CD4-positive, alpha-beta T cell (primary cell): ENCODE measurements at places on chromosomes 13 and 19. TPM values are rescaled to one million over a fixed set of nuclear protein-coding genes. Genes with fewer than 3 reads are reported as not detected.

- H3K27ac ChIP-seq: peak overlapping the region; percentile 14
- H3K36me3 ChIP-seq: no peaks in the 10 kb centered on the region
- H3K4me3 ChIP-seq: peak overlapping the region; percentile 1
- H3K4me1 ChIP-seq: peaks cover 4% of the 10 kb centered on the region
Observed at GRCh38 chr13:101624210-101624922, 171.9 kb downstream of the ITGBL1 start.

- H3K4me3 ChIP-seq: peak overlapping the region; percentile 8
- H3K4me1 ChIP-seq: peaks cover 26% of the 10 kb centered on the region
Observed at GRCh38 chr19:7191946-7192691, 102.1 kb downstream of the INSR start.

Gene ZNF793
- 2.3 TPM for total RNA-seq

DNA sequence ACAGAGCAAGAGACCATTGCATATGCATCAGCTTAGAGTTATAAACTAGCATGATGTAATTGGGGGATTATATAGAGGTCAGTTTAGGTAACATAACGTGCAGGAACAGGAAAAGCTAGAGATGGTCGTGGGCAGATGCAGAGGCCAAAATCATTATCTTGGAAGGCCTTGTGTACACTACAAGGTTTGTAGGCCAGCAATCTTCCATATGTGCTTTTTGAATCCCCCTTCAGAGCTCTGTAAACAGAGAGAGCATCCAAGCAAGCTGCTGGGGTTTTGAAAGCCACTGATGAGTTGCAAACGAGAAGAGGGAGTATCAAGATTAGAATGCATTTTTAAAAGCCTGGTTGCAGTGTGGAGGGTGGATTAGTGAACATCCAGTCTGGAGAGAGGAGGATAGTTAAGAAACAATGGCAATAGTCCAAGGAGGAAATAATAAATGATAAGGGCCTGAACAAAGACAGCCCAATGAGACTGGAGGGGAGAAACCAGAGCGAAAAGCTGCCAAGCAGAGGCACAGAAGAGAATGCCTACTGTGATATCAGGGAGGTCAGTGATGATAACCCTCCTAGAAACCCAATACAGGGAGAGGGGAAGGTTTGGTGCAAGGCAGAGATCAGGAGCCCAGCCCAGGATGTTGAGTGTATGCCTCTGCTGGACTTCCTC lies 109.6 kb downstream of the ZAR1L start:
- H3K4me3 ChIP-seq: no peak overlapping the region
- H3K36me3 ChIP-seq: peaks cover 18% of the 10 kb centered on the region
- no peaks in the 10 kb centered on the region for H3K27me3 ChIP-seq
- no peak for DNase-seq
- H3K4me1 ChIP-seq: no peaks in the 10 kb centered on the region

- peaks cover 66% of the 10 kb centered on the region for H3K4me1 ChIP-seq
- H3K27ac ChIP-seq: no peak overlapping the region
- peak overlapping the region; percentile 53 for H3K4me3 ChIP-seq
- no peaks in the 10 kb centered on the region for H3K36me3 ChIP-seq
- DNase-seq: no peak
Observed at GRCh38 chr19:48398102-48398374, 4.6 kb downstream of the GRIN2D start.

Gene PSG4
- not detected for total RNA-seq

GRCh38 chr13:76798037-76798436 lies 88.2 kb downstream of the KCTD12 start:
- H3K36me3 ChIP-seq: no peaks in the 10 kb centered on the region
- H3K4me3 ChIP-seq: no peak overlapping the region
- H3K27me3 ChIP-seq: no peaks in the 10 kb centered on the region
- H3K4me1 ChIP-seq: no peaks in the 10 kb centered on the region
- DNase-seq: no peak

- H3K27me3 ChIP-seq: peaks cover 23% of the 10 kb centered on the region
- H3K4me3 ChIP-seq: no peak overlapping the region
- DNase-seq: peak; percentile 53
- no peak overlapping the region for H3K27ac ChIP-seq
Observed at GRCh38 chr19:41785653-41786052, 10.7 kb upstream of the CEACAM3 start.

DNA sequence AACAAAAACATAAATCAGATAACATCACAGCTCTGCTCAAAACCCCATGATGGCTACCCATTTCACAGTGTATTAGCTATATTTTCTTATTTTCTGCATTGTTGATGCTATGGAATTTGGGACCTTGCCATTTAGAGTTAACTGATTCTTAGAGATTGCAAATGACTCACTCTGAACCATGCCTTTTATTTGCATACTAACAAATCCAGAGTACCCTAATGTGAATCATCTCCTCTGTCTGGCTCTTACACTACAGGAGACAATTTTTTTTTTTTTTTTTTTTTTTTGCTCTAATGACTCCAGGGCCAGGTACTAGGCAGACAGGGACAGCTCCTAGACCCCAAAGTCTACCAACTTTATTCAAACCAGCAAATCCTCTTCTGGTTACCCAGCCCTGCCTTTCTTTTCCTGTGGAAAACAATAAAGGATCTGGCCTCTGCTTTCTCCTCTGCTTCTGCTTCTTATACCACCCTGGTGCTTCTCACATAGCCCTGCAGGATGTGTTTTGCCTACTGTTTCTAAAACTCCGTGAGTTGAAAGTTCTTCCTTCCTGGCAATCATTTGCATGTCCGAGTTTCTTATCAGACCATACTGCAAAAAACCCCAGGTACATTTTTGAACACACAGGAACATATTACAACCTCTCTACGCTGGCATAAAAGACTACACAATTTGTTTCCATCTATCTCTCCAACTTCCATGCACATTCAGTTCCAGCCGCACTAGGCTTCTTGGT lies 10.6 kb upstream of the ZNF460 start:
- DNase-seq: no peak
- H3K4me1 ChIP-seq: no peaks in the 10 kb centered on the region
- no peak overlapping the region for H3K4me3 ChIP-seq
- no peak overlapping the region for H3K27ac ChIP-seq
- H3K36me3 ChIP-seq: peaks cover 4% of the 10 kb centered on the region

DNA sequence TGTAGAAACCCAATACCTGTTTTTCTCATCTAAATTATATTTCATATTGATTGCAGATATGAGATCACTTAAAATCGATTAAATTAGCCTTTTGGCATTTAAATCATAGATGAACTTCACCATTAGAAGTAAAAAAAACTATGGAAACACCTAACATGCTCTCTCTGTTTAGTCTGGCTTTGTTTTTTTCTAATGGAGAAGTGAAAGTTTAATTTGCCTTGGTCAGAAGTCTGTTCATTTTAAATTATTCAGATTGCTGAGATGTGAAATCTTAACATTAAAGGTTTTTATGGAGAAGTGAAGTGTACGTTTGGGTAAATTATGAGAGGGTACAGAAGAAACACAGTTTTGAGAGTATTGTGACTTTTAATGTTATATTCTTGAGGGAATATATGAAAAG lies 6.7 kb downstream of the SUGT1 start:
- no peak overlapping the region for H3K27ac ChIP-seq
- H3K36me3 ChIP-seq: peaks cover 55% of the 10 kb centered on the region
- no peak for DNase-seq

DNA sequence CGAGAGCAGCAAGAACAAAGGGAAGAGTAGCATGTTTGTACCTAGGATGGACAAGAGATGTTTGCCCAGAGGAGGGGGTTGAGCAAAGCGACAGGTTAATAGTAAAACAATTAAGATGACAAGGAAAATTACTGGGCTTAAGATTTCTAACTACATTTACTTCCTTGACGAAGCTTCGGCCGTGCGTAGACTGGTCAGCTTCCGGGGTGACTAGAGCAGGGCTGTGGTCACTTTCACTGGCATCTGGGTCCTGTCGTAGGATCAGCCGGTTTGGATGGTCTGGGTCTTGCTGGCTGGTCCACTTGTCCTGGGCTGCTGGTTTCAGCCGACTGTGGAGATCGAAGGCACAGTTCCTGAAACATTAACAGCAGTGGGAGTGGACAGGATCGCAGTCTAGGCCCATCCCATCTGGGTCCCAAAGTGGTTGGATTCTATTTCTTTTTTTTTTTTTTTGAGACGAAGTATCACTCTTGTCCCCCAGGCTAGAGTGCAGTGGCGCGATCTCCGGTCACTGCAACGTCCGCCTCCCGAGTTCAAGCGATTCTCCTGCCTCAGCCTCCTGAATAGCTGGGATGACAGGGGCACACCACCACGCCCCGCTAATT lies 5.0 kb upstream of the BSG start:
- H3K4me3 ChIP-seq: no peak overlapping the region
- H3K27me3 ChIP-seq: no peaks in the 10 kb centered on the region
- H3K4me1 ChIP-seq: peaks cover 16% of the 10 kb centered on the region
- DNase-seq: no peak
- no peaks in the 10 kb centered on the region for H3K36me3 ChIP-seq
- no peak overlapping the region for H3K27ac ChIP-seq

- no peak overlapping the region for H3K27ac ChIP-seq
- H3K36me3 ChIP-seq: peaks cover 85% of the 10 kb centered on the region
- H3K27me3 ChIP-seq: no peaks in the 10 kb centered on the region
- DNase-seq: no peak
Observed at GRCh38 chr19:1429750-1430149, 8.4 kb upstream of the RPS15 start.

DNA sequence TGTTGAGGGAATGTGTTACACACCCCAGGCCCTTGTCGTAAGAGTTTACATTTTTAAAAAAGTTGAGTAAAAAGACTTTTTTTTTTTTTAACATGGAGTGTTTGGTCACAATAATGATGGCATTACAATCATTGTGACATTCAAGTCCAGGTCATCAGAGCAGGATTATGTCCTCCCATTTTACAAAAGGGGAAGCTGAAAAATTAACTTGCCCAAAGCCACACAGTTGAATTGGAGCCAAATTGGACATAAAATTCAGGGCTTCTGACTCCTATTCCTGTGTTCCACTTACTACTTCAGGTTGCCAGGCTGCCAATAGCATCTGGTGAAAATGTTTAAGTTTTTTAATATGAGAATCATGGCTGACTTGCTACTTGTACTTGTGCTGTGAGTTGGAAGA lies 49.3 kb downstream of the DLEU7 start:
- no peaks in the 10 kb centered on the region for H3K4me1 ChIP-seq
- no peaks in the 10 kb centered on the region for H3K36me3 ChIP-seq
- H3K4me3 ChIP-seq: no peak overlapping the region
- DNase-seq: no peak

DNA sequence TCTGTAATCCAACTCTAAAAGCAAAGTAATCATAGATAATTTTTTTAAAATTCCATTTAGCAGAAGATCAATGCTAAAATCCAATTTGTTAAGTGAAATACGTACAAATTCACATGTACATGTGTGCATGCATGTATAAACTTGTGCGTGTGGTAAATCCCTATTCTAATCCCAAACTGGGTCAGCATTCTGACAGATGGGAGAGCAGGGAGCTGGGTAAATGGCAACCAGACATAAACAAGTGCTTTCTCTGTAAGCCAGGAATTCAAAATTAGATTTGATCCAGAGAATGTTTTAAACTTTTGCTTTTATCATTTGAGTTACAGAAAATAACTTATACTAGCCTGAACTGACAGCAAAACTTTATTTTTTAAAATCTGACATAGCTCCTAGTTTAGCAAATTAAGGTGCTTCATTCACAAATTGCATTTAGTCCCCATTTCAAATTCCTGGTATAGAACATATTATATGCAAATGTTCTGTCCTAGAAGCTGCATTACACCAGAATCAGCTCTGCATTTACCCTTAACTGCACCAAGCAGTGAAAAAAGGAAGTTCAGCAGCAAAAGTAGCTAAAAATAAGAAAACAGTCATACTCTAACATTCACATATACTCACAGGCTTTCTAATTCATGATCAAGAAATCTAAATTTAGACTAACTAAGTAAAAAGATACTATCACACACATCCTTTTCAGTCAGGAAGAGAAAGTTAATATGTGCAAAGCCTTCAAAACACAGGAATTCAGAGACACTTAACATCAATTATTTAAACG lies 32.6 kb downstream of the UBL3 start:
- DNase-seq: no peak
- H3K36me3 ChIP-seq: no peaks in the 10 kb centered on the region
- H3K27ac ChIP-seq: no peak overlapping the region
- H3K4me3 ChIP-seq: no peak overlapping the region

- H3K4me3 ChIP-seq: peak overlapping the region; percentile 83
- H3K27ac ChIP-seq: peak overlapping the region; percentile 44
- peaks cover 36% of the 10 kb centered on the region for H3K36me3 ChIP-seq
- peaks cover 56% of the 10 kb centered on the region for H3K4me1 ChIP-seq
Observed at GRCh38 chr19:35718345-35719041, 690 bp downstream of the KMT2B start.

- H3K27ac ChIP-seq: no peak overlapping the region
- no peaks in the 10 kb centered on the region for H3K27me3 ChIP-seq
- H3K4me1 ChIP-seq: no peaks in the 10 kb centered on the region
- no peak for DNase-seq
- no peak overlapping the region for H3K4me3 ChIP-seq
Observed at GRCh38 chr13:83088858-83089257, 793.4 kb downstream of the SLITRK1 start.

Gene ANKLE1
- total RNA-seq: 1.9 TPM

GRCh38 chr19:46186717-46187101 lies 38.7 kb downstream of the IGFL2 start:
- no peaks in the 10 kb centered on the region for H3K4me1 ChIP-seq
- H3K27ac ChIP-seq: no peak overlapping the region
- peaks cover 37% of the 10 kb centered on the region for H3K27me3 ChIP-seq
- no peak for DNase-seq
- no peaks in the 10 kb centered on the region for H3K36me3 ChIP-seq

Gene ZNF888
- total RNA-seq: 3.0 TPM

Gene SOHLH2
- not detected for total RNA-seq

GRCh38 chr13:37791699-37792098 lies 77.9 kb downstream of the TRPC4 start:
- H3K27ac ChIP-seq: no peak overlapping the region
- no peaks in the 10 kb centered on the region for H3K27me3 ChIP-seq
- no peak for DNase-seq
- H3K4me3 ChIP-seq: no peak overlapping the region

- no peak within 1 kb of the TSS for H3K27ac ChIP-seq
- peak; percentile 38 for DNase-seq
- peaks cover 39% of the 10 kb centered on the region for H3K4me1 ChIP-seq
- peak within 1 kb of the TSS; percentile 38 for H3K4me3 ChIP-seq
Observed at GRCh38 chr19:36032251-36033104, at the start of gene CLIP3. CLIP3 (minus strand) TSS chr19:36032873; CDS start chr19:36032357, 516 bp downstream.
